ENCODE measurements at places on chromosomes 11 and 22. TPM values are rescaled to one million over a fixed set of nuclear protein-coding genes. Genes with fewer than 3 reads are reported as not detected.

The TRPM5 gene
- total RNA-seq: not detected

The RASL10A gene
- 1.1 TPM for total RNA-seq

The HBG1 gene
- total RNA-seq: not detected

The NAV2 gene
- 19.2 TPM for total RNA-seq

The OR10G7 gene
- total RNA-seq: not detected

The NRIP3 gene
- 1.4 TPM for total RNA-seq

The CCDC15 gene
- 0.24 TPM for total RNA-seq

All from right atrium auricular region (tissue), 2 donors.